Activated CD4-positive, alpha-beta memory T cell treated with anti-CD3 and anti-CD28 coated beads for 36 hours (primary cell): ENCODE measurements at places on chromosomes 13 and 19.

- DNase-seq = no peak
Observed at GRCh38 chr13:111913761-111914140, 153.2 kb upstream of the SOX1 start.

- DNase-seq = peak; percentile 28
Observed at GRCh38 chr13:113005076-113005865, 36.3 kb downstream of the MCF2L start.

DNA sequence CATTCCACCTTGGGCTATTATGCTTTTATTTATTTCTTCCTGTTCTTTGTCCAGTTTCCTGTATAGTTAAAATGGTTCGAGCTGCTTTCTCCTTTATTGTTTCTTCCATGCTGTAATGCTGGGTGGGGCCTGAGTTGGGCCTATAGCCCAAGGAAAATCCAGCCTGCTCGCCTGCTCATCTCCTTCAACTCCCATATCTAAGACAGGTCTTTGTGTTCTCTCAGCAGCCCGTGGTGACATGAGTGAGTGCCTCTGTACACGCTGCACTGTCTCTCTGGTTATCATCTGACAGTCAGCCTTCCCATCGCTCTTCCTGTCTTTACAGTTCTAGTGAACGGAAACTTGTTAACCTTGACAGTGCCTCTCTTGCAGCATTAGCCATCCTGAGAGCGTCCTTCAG is 221.9 kb upstream of the SLC10A2 start:
- no peak for DNase-seq

- DNase-seq = peak; percentile 28
Observed at GRCh38 chr13:77009011-77009410, 17.1 kb downstream of the CLN5 start.

DNA sequence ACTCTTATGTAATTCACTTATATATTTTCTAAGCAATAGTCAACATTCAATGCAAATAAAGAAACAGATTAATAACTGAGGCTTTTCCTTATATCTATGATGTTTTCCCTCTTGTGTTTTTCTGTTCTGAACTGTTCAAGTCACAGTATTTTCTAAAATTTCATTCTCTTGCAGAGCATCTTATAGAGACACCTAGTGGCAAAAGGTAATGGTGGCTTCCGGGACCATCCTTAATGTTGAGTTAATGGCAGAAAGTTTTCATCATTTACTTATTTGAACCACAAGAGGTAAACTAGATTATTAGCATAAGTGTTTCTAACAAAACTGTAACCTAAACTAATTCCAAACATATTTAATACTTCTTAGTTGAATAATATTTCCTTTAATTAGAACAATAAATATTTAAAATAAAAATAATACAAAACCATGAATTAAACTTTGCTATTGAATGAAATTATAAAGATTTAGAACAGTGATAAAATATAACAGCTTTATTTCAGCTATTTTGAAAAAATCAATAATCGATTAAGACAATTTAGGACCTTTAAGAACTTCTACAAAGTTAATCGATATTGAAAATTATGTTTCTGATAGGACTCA is 1.7 kb upstream of the SLITRK5 start:
- DNase-seq = no peak

DNA sequence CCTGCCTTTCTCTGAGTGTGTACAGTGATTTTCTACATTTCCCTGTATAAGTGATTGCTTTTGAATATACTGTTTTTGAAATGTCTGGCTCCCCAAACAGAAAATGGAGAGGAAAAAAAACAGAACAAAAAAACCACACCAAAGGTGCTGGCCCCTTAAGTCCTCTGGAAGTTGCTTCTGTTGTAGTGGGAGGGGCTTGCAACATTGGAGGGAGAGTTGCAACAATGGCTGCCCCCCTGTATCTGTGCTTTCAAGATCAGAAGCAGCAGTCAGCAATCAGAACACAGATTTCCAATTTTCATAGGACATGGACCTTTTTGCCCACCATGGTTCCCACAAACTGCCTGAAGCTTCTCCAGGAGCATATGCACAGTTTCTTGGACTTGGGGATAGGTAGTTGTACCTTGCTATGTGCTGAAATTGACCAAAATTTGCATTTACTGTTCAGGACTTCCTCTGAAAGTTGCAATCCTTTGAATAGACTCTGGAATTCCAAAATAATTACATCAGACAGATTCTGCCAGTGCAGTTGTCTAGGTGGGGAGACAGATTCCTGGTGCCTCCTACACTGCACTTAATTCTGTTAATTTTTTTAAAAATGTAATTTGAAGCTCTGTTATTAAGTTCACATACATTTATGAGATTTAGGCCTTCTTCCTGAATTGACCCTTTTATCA is 13.8 kb downstream of the BIVM start:
- no peak for DNase-seq

DNA sequence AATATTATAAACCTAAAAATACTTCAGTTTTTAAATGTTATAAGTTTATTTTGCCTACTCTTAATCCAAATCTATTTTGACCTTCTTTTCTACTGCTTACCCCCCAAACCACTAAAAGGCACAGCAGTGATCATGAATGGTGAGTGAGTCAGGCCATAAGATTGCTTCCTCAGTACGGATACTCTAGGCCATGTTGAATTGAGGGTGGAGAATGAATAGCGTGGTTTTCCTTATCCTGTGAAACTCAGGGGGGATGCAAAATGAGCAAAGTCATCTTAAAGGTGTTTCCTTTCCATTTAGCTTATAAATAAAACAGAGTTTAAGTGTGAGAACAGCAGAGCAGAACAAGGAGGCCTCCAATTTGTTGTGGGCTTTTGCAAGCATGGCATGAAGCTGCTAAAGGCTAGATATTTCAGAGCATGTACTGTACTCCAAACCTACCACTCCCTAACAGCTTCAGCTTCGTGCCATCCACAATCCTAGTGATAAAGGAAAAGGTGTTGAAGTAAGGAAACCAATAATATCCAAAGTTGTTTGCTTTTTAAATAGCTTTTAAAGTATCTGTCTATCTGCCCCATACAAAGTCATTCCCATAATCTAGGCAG is 25.0 kb downstream of the SERPINE3 start:
- DNase-seq = no peak
